ENCODE measurements at places on chromosomes 5 and 9.

DNA sequence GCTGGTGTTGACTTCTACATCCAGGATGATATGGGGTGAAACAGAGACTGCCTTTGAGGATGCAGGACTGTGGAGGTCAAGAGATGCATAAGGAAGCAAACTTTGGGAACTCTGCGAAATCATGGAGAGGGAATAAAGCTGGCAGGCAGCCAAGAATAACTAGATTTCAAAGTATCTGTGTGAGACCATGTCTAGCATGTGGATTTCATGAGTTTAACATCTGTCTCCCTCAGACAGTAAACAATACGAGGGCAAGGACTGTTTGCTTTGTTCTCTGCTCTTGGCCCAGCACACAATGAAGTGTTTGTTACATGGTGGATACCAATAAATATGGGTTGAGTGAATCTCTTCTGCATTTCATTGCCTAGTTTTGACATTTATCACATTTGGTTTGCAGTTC lies 71.3 kb downstream of the RASEF start:
- DNase-seq, result no peak

- DNase-seq, result peak; percentile 55
Measured at GRCh38 chr5:65418661-65419060, 63.1 kb downstream of the ADAMTS6 start.

GRCh38 chr9:97847474-97848214 lies 5.4 kb upstream of the FOXE1 start:
- no peak for DNase-seq

- DNase-seq, result no peak
Measured at GRCh38 chr9:10957878-10958277, 345.1 kb upstream of the PTPRD start.

- peak; percentile 91 for DNase-seq
Measured at GRCh38 chr5:115657881-115658233, 32.0 kb upstream of the TMED7 start.

GRCh38 chr9:123749580-123750202 lies 180.2 kb downstream of the DENND1A start:
- DNase-seq, result no peak

DNA sequence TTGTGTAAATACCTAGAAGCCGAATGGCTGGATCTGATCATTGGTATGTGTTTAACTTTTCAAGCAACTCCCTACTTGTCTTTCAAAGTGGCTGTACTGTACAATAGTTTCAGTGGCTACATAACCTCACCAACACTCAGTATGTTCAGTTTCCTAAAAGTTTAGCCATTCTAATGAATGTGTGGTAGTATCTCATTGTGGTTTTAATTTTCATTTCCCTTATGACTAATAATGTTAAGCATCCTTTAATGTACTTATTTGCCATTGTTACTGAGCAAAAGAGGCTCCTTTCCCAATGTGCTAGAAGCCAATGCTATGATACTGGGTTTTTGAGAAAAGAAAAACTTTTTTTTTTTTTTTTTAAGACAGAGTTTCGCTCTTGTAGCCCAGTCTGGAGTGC lies 27.8 kb upstream of the ALDOB start:
- DNase-seq, result peak; percentile 64

- DNase-seq, result peak; percentile 91
Measured at GRCh38 chr5:169650701-169651331, 13.7 kb downstream of the DOCK2 start.

GRCh38 chr9:127822108-127822507 lies 19.4 kb downstream of the FPGS start:
- no peak for DNase-seq

DNA sequence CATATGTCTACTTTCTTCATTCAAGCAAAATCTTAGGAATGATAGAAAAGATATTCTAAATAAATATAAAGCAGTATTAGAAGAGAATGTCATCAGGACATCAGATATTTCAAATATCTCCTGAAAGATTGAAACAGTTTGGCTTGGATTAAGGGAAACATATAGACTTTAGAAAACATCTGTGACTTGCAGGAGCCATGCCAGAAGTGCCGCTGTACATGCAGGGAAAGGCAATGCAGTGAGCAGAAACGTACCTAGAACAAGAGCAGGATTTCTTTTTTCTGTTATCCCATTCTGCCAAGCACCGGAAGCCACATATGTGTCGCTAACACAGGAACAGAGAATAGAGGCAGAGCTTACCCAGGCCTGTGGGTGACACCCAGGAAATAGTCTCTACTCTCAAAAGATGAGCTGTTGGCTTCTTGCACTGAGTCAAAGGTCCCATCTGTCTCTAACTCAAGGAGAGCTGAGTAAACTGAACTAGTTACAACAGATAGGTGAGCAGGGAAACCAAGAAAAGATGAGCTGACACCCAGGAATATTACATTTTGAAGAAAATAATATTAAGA lies 5.8 kb downstream of the ADAMTS19 start:
- no peak for DNase-seq

GRCh38 chr9:123497830-123498229 lies 141.8 kb downstream of the CRB2 start:
- no peak for DNase-seq

GRCh38 chr9:16526380-16526779 lies 344.1 kb downstream of the BNC2 start:
- peak; percentile 81 for DNase-seq

GRCh38 chr9:79583952-79584654 lies 12.3 kb downstream of the TLE4 start:
- no peak for DNase-seq

DNA sequence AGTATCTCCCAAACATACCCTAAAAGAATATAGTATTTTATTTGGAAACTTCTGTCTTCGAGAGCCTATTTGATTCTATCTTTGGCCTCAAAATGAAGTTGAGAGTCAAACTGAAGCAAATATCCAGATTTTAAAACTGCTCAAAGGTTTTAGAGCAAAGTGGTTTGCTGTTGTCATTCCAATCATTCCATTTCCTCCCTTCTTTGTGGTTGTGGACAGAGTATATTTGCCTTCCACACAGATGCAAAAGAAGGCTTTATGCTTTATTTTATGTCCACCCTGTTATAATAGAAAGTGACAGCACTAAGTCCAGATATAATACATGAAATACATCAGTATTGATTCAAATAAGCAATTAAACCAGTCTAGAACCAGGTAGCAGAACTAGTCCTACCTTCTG lies 12.4 kb downstream of the GZMK start:
- peak; percentile 36 for DNase-seq

Measured in ELR (cell line).